A549 (cell line): ENCODE measurements at places on chromosomes 6 and 20.

GRCh38 chr6:168926306-168926705 is 327.3 kb downstream of the THBS2 start:
- no peak for DNase-seq

GRCh38 chr20:12207875-12208274 is 290.2 kb downstream of the BTBD3 start:
- peak; percentile 6 for DNase-seq

- DNase-seq = no peak
Measured at GRCh38 chr6:156423829-156424228, 353.3 kb upstream of the ARID1B start.

- no peak for DNase-seq
Measured at GRCh38 chr6:53029761-53030160, 34.7 kb upstream of the GSTA4 start.

DNA sequence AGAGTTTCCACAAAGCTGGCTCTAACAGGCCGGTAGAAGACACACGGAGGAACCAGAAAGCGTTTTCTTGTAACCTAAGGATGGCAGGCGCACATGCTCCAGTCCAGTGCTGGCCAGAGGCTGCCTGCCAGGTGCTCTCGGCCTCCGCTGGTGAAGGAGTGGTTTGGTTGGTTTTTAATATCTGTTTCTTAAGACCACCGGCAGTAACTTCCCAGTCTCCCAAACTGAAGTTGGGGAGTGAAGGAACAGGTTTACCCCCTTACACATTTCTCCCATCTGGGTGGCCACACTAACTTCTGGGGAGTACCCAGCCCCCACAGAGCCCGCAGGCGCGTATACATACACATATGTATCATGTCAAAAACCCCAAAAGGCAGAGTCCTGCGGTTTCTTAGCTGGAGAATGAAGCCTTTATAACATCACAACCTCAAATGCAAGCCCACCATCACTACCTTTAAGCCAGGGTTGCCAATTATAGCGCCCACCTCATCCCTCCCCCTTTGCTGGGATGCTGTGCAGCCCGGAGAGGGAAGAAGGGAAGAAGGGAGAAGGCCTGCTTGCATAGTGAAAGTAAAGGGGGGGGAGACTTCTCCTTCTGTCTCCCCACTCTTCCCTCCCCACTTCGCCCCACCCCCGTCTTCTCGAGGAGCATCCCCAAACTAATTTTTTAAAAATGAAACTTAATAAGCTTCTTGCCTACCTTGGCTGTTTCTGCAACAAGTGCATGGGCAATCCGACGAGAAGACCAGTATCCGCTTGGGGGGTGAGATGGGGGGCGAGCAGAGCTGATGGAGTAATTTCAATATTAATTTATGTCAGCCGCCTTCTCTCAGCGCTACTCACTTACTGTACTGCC is 1.0 kb downstream of the TRERF1 start:
- DNase-seq = no peak

DNA sequence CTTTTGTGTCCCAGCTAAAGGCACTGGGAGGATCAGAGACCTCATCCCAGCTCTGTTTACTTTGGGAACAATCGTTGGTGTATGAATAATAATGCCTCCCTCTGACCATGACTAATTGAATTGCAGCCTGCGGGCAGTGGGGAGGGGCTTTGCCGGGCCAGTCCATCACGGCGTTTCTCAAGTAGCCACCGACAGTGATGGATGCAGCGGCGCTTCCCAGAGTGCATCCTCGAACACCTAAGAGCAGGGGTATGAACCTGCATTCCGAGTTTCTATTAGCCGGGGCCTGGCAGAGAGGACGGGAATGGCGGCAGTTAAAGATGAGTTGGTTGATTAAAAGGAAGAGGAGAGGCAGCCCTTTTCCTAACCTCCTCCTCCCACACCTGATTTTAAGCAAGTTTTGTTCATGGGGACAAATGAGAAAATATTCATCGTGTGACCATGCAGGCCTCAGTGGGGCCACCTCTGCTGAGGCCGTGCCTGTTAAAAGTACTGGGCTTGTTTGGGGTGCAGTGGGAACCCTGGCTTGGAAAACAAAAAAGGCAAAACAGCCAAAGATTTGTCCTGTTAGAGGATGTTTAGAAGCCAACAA is 154.1 kb downstream of the FOXA2 start:
- peak; percentile 92 for DNase-seq

- DNase-seq = no peak
Measured at GRCh38 chr6:34338811-34339210, 53.7 kb downstream of the NUDT3 start.

- no peak for DNase-seq
Measured at GRCh38 chr20:3471397-3472021, 691 bp downstream of the ATRN start.

- no peak for DNase-seq
Measured at GRCh38 chr6:126909493-126909892, 209.0 kb upstream of the RSPO3 start.

DNA sequence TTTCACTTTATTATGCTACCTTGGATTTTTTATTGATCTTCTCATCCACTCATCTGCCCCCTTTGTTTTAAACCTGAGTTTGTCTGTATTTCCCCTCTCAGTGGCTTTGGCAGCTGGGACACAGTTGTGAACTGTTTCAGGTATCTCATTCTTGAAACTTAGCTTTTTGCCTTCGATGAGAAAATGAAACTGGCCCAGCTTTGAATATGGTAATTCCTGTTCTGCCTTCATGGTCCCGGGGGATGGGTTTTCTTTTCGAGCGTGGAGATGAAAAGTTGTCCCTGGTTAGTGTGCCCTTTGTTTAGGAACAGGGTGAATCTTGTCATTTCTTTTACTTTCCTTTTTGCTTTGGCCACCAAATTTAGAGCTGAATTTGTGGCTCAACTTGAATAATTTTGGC is 25.6 kb downstream of the DHX35 start:
- DNase-seq = no peak

DNA sequence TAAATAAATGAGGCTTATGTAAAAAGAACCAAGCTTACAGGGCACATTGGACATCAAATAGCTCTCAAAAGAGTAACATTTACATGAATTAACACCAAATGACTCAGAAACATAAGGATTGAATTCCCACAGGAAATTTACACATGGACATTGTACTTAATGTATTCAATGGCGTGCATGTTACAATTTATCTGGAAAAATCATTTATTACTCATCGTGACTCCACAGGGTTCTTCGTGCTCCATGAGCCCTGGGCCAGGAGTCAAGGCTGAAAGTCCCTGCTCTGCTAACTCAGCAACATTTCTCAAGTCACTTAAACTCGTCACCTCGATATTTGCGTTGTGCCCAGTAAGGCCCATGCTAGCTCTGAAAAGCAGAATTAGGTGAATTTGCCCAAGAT is 158.5 kb downstream of the PHACTR1 start:
- no peak for DNase-seq

GRCh38 chr6:152220786-152221185 is 413.3 kb downstream of the ESR1 start:
- DNase-seq = no peak

- no peak for DNase-seq
Measured at GRCh38 chr20:13349235-13349604, 128.1 kb downstream of the ISM1 start.

DNA sequence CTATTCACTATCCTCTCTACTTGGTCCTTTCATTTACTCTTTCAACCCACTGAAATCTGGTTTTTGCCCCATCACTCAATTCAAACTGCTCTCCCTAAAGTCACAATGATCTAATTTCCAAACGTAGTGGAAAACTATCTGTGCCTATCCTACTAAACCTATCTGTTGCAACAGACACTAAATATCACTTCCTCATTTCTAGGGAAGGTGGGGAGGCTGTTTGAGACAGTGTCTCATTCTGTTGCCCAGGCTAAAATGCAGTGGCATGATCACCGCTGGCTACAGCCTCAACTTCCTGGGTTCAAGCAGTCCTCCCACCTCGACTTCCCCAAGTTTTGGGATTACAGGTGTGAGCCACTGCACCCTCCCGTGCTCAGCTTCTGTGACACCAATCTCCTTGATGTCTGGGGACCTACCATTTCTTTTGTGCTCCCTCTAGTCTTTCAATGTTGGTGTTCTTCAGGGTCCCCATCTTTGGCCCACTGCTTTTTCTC is 8.8 kb downstream of the RANBP9 start:
- DNase-seq = no peak

GRCh38 chr6:16736856-16737775 is 24.1 kb downstream of the ATXN1 start:
- DNase-seq = no peak

DNA sequence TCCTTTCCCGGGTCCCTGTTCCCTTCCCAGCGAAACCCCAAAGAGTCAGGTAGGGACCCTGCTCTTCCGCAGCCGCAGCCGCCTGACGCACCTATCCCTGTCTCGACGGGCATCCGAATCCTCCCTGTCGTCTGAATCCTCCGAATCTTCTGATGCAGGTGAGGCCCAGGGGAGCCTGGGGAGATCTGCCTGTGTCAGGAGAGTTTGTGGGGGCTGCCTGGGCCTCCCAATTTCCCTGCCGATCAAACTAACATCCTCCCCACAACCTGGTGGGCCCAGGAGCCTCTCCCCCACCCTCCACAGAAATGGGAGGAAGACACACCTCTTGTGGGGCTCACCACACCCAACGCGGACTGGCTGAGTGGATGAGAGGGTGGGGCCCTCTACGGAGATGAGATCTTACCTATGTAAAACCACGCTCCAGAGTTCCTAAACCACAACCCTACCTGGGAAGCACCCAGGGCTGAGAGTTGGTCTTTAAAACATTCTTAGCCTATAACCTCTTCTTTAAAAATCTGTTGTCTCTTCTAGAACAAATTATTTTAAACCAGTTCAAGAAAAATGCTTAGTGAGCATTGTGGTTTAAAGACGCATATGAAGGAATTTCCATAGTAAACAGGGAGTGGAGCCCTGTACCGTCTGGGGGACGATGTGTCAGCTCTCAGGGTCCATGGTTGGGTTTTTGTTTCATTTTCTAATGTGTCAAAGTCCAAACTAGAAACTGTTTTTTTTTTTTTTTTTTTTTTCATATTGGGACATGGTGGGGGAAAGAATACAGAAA is 1.7 kb downstream of the CDC25B start:
- no peak for DNase-seq

- peak; percentile 19 for DNase-seq
Measured at GRCh38 chr20:44056010-44056698, 130.8 kb downstream of the JPH2 start.

DNA sequence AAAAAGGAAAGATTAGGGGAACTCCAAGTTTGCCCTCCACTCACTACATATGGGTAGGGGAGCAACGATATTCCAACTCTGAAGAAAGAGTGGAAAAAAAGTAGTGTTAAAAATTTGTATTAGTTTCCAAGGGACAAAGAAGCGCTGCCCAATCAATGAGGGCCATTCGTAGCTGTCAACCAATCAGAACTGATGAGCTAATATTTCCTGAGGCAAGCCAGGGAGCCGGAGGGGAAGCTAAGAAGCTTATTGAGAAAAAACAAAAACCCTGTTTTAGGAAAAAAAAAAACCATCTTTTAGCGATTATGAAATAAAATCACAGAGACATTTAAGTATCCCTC is 59.5 kb downstream of the TRIM38 start:
- peak; percentile 81 for DNase-seq

- no peak for DNase-seq
Measured at GRCh38 chr20:44633872-44634600, 17.5 kb downstream of the ADA start.

- DNase-seq = no peak
Measured at GRCh38 chr6:36149476-36149875, 19.2 kb downstream of the MAPK13 start.

GRCh38 chr6:139647841-139648240 is 273.4 kb upstream of the CITED2 start:
- DNase-seq = no peak

DNA sequence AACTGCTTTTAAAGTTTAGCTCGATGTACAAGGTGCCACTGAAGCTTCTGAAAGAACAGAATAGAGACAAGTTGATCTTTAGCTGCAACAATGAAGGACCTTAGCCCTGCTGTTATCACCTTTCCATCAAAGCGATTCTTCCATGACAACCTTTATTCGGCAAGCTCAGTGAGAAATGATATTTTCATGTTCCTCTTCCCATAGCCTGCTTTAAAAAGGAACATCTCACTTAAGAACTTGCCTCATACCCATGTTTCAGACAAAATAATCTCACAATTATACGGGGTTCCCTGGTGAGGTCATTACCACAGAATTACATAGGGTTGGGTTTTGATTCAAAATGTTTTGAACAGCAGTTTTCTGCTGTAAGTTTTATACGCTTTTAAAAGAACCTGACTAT is 264.2 kb downstream of the THBS2 start:
- DNase-seq = no peak

DNA sequence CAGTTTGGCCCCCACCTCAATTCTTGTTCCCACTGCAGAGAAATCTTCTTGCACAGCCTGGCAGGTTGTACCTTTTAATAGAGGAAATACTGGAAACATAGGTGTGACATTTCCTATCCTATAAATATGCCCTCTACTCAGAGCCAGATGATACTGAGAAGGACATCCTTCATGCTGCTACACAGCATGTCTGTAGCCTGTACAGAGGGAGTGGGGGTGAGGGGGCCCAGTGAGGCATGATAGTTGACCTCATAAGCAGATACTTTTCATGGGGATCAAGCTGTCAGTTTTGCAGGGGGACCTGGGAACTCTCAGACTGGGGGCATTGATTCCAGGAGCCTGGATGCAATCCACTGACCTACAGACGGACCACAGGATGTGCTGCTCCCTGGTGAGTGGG is 96.2 kb upstream of the TOP1 start:
- DNase-seq = no peak

GRCh38 chr6:166176106-166176505 is 8.5 kb upstream of the TBXT start:
- DNase-seq = no peak

- DNase-seq = no peak
Measured at GRCh38 chr6:128993166-128993565, 110.2 kb downstream of the LAMA2 start.

DNA sequence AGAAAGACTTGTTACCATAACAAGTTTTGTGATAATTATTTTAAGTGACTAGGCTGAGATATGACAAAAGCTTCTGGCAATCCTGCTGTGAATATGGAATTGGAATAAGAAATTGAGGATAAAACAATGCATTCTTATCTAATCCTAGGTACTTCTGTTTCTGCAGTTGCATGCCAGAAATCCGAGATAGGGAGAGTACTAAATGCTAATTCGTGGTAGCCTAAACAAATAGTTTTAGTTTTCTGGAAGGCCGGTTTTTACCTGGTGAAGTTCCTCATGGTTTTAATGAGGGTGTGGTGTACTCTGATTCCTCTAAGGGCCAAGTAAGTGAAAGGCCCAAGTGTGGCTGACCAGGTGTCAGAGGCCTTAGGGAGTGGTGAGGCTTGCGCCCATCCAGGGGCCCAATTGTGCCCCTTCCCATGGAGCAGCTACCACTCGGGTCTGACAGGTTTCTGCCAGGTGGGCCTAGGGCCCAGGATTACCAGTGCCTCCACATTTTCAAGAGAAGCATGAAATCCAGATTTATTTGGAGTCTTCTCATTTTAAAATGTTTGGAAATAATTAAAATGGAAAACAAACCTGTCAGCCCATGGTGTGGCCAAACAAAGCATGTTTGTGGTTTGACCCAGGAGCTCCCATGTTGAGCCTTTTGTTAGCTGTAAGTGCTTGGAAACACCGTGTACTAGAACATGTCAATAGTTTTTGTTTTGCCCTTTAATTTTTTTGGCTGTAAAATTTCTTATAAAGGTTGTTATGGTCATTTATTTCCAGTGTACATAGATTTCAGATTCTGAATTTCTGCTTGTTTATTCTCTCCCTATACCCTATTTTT is 6.6 kb downstream of the PLCB4 start:
- DNase-seq = no peak

GRCh38 chr6:165584541-165584940 is 78.5 kb downstream of the PDE10A start:
- DNase-seq = no peak
